GM23338 (cell line): ENCODE measurements at places on chromosomes 3 and 15.

GRCh38 chr3:101685870-101686307, 629 bp downstream of the RPL24 start:
- peak; percentile 17 for DNase-seq

- no peak for DNase-seq
Measured at GRCh38 chr3:65174713-65175112, 486.9 kb upstream of the ADAMTS9 start.

GRCh38 chr3:172279191-172279640, 169.0 kb downstream of the GHSR start:
- DNase-seq = no peak

- peak; percentile 12 for DNase-seq
Measured at GRCh38 chr3:97432914-97433313, 331.6 kb upstream of the ARL6 start.

- no peak for DNase-seq
Measured at GRCh38 chr3:49805367-49805782, 2.3 kb downstream of the INKA1 start.

DNA sequence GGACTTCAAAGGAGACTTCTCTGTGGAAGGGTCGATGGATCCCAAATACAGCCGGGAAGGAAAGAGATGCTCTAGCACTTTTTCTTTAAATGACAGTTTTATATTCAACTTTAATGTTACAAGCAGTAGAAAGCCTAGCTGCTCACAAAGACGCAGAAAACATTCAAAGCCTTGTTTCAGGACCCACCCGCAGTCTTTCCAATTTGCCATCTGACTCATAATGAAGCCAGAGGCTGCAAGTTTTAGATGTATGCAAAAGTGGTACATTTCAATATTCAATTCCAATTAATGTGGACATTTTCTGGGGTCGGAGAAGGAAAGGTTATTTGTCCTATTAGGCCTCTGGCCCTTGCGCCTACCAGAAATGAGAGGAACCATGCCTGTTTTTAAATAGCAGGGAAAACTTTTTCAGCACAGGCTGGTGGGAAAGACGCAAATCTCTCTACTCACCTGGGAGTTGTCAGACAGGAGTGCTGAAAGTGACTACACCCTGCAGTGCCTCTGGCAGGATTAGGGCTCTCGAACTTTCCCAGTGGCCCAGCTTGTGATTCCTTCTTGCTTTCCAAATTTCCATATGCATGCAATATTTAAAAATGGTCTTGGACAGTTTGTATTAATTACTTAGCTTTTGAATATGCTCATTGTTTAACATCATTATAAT, 117.4 kb upstream of the MBNL1 start:
- peak; percentile 16 for DNase-seq

GRCh38 chr3:156404217-156404616, 150.7 kb downstream of the SSR3 start:
- no peak for DNase-seq

GRCh38 chr3:124079912-124080276, 88.0 kb upstream of the ROPN1 start:
- DNase-seq = no peak

GRCh38 chr3:72210261-72210660, 425.3 kb upstream of the PROK2 start:
- no peak for DNase-seq

DNA sequence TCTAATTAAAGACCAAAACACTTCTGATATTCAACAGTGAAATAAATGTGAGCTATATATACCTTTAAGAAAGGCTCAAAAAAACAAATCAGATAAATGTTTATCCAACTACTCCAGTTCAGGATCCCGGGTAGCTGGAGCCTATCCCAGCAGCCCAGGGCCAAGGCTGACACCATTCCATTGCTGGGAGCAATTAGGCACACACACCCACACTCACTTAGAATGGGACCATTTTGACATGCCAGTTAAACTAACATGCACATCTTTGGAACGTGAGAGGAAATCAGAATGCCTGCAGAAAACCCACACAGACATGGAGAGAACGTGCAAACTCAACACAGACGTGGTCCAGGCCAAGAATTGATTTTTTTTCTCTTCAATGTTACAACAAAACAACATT, 30.0 kb upstream of the PLSCR4 start:
- no peak for DNase-seq

- no peak for DNase-seq
Measured at GRCh38 chr15:68012911-68013310, 41.2 kb upstream of the PIAS1 start.

DNA sequence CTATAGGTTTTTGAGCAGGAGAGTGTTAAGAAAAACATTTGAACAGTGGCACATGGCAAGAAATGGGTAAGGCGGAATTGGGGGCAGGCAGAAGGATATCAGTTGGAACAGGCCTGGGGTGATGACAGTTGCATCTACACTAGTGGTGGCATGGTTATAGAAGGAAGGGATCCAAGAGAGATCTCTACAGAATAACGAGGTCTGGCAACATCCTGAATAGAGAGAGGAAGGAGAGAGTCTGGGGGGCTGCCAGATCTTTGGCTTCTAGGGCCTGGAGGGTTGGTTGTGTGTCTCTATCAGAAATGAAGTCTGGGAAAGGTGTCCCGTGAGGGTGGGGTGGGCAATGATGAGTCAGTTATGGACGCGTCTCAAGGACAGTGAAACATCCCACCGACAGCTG, 26.3 kb downstream of the FSTL1 start:
- DNase-seq = no peak
